ENCODE measurements at places on chromosomes 1 and 21. TPM values are rescaled to one million over a fixed set of nuclear protein-coding genes. Genes with fewer than 3 reads are reported as not detected.

- DNase-seq, result no peak
Observed at GRCh38 chr1:229410692-229411433, 23.0 kb downstream of the ACTA1 start.

DNA sequence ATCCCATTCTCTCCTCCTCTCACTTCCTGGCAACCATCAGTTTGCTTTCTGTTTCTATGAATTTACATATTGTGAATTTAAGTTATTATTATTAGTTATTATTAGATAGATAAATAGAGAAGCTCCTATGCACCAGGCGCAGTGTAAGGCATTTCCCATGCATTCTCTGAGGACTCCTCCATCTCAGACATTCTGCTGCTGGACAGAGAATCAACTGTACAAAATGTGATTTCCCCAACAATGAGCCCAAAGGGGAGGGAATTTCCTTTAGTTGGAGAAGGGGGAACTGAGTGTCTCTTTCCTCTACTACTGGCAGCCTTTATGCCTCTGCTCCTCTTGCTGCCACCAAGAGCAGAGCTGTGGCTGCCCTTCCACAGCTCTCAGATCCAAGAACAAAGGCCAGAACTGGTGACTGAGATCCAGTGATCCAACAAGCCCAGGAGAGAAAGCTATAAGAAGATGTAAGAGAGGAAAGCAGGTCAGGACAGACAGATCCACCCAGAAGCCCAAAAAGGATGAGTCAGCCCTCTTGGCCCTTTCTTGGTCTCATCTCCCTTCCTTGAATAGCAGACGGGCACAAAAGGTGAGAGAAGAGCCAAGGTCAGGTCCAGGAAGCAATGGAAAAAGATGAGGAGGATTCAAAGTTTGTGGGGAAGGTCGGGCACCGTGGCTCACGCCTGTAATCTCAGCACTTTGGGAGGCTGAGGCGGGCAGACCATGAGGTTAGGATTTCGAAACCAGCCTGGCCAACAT is 3.5 kb upstream of the IVL start:
- DNase-seq, result no peak

DNA sequence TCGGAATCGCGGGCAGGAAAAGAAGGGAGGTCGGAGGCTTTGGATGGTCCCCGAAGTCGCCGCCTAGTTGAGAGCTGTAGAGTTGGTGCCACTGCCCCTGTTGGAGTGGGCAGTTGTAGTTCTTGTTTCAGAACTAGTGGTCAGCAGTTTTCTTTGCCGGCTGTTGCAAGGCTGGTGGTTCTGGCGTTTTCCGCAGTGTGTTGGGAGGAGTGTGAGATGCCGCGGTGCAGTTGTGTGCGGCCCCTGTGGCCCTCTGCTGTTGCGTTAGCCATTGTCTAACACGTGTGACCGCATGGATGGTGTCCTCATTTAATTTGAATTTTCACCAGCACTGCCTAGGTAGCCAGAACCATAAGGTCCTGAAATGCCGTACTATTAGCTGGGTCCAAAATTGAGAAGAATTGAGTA is 1.4 kb downstream of the ARF1 start:
- DNase-seq, result no peak

- DNase-seq, result peak; percentile 30
Observed at GRCh38 chr1:63557365-63557987, 34.2 kb downstream of the EFCAB7 start.

MTARC2 gene
- total RNA-seq, result 4.1 TPM

RNPC3 gene
- 18.9 TPM for total RNA-seq

C1orf94 gene
- total RNA-seq, result not detected

- no peak for DNase-seq
Observed at GRCh38 chr21:30758306-30758705, 3.1 kb upstream of the KRTAP21-1 start.

S100A7A gene
- not detected for total RNA-seq

INAVA gene
- total RNA-seq, result 50.4 TPM

- no peak for DNase-seq
Observed at GRCh38 chr1:38371505-38371844, 324.9 kb upstream of the POU3F1 start.

ITLN2 gene
- not detected for total RNA-seq

- DNase-seq, result no peak
Observed at GRCh38 chr1:26283871-26284596, 4.1 kb downstream of the SH3BGRL3 start.

DNA sequence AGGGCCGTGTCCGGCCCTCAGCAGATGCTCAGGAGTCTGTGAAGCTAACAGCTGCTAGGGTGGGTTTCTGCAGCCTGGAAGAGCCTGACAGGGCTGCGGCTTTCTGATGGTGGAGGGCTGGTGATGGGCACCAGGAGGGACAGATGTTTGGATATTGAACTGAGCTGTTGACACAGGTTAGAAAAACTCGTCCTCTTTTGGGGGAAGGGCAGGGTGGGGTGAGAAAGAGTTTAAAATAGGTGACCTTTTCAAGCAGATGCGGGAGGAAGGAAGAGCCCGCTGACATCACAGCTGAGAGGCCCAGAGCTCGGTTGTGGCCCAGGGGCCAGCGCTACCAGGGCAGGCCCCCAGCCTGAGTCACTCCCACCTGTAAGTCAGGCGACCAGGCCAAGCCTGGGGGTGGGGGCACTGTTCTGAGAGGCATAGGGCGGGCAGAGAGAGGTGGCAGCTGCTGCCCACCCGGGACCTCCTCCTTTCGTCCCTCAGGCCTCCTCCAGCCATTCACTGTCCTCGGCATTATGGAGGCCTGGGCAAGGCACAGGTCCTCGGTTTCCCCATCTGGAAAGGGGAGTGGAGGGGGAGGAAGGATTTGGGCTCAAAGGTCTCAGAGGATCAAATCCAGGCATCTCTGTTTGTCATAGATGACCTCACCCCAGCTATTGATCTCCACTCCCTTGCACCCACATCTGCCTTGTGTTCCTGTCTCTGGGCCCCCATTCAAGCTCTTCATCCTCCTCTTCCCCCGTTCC is 32.3 kb upstream of the ID3 start:
- no peak for DNase-seq

DOCK7 gene
- 92.0 TPM for total RNA-seq

- DNase-seq, result no peak
Observed at GRCh38 chr1:67338642-67339041, 31.0 kb downstream of the IL12RB2 start.

- DNase-seq, result no peak
Observed at GRCh38 chr1:182587666-182588499, 1.2 kb downstream of the RNASEL start.

DNA sequence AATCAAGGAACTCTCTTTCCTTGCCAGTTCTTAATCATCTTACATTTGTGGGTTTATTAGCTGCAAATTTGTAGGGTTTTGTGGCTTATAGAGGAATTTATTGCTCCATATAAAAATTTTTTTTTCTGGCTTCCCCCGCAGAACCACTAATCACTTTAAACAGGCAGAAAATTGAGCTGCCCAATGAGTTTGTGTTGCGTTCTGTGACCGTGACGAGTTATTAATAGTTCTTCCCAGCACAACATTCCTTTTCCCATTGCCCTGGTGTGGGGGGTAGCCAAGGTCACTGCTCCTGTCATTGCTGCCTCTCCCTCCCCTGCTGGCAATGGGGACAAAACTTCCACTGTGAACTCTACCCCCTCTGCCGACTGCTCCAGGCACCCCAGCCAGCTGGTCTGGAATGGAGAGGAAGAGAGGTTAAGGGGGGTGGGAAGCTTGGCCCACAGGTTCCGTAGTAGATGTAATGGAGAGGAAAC is 55.1 kb downstream of the UBE2T start:
- DNase-seq, result no peak

MAB21L3 gene
- not detected for total RNA-seq

DDR2 gene
- total RNA-seq, result 2.6 TPM

HECTD3 gene
- 29.3 TPM for total RNA-seq

DNA sequence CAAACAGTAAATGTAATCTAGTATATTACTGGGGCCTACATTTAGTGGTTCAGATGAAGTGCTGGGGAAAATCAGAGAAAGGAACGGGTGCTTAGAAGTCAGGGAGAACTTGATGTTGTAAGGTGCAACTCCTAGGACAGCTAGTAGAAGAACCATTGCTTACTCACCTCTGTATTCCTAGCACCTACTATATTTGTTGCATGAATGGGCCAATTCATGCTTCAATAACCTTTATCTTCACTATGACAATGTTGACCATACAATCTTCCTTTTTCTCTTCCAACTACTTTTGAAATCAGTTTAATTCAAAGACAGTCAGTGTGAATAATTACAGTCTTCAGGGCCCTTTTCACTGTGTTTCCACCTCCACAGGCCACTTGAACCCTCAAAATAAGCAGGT is 125.0 kb upstream of the DMRTA2 start:
- DNase-seq, result no peak

DNA sequence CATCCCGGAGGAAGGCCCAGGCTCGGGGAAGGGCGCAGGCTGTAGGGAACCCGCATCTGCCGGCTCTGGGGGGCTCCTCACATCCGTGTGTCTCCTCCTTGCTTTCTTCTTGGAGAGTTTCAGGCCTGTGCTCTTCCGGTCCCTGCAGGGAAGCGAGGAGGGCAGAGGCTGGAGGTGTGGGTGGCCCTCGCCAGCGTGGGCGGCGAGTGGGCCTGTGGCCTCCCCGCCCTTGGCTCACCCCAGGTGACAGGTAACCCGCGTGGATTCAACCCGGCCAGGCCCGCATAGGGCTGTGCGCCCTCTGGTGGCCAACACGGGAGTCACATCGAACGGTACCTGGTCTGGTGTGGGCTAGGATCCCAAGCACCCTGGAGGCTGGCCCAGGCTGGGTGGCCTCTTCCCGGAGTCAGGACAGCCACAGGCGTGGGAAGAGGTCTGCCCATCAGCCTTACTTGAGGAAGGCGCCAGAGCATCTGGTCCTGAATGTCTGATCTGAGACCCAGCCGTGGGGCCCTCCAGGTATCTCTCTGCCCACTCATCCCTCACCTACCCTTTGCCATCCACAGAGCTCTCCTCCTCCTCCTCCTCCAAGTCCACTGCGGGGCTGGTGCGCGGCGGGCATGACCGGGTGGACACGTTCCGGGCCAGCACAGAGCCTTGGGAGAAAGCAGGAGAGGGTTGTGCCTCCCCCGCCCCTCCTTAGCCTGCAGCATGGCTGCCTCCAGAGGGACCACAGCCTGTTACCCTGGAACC is 9.6 kb upstream of the TNFRSF25 start:
- peak; percentile 65 for DNase-seq

- DNase-seq, result no peak
Observed at GRCh38 chr1:9510130-9510529, 29.1 kb upstream of the SLC25A33 start.

DNA sequence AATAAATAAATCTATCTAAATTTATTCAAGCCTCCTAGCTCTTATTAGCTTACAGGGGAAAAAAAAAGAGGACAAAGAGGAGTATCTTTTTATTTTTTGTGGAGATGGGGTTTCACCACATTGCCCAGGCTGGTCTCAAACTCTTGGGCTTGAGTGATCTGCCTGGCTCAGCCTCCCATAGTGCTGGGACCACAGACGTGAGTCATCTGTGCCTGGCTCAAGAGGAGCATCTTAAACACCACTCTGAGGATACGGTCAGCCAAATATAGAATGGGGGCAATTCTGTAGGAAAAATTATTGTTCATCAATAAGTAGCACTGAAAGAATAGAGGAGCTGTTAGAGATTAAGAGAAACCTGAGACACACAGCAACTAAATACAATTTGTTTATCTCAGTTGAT is 24.1 kb downstream of the SLC45A3 start:
- no peak for DNase-seq

DNA sequence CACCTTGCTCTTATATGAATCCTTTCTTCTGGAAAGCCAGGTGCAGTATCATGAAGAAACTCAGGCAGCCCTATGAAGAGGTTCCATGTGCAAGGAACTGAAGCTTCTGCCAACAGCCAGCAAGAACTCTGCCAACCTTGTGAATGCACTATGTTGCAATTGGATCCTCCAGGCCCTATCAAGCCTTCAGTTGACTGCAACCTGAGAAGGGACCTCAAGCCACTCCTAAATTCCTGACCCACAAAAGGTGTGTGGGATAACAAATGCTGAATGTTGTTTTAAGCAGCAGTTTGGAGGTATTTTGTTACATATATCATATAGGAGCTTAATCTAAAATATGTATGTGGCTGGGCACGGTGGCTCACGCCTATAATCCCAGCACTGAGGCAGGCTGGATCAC is 84.0 kb downstream of the RERE start:
- no peak for DNase-seq

DNA sequence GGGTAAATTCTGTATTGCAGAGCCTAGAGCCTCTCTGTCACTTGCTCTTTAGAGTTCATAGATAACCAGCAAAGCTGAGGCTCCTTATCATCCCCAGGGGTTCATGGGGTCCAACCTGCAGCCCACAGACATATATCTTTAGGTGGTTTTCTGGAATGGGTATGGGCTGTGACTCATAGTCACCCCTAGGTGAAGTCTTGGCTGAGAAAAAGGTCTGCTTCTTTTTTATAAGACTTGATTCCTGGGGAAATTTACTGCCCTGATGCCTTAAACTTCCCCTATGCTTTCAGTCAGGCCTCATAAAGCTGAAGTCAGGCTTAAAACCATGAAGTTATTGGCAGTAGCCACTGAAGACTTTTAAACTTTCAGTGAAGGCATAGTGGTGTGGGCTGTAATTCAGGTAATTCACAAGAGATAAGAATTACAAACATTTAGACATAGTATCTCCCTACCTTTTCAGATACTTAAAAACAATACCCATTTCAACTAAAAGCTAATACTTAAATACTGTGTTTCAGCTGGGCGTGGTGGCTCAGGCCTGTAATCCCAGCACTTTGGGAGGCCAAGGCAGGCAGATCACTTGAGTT is 46.8 kb downstream of the MACO1 start:
- DNase-seq, result no peak

KRTAP12-2 gene
- total RNA-seq, result not detected

LRRC38 gene
- total RNA-seq, result not detected

TRNP1 gene
- 18.7 TPM for total RNA-seq

DNA sequence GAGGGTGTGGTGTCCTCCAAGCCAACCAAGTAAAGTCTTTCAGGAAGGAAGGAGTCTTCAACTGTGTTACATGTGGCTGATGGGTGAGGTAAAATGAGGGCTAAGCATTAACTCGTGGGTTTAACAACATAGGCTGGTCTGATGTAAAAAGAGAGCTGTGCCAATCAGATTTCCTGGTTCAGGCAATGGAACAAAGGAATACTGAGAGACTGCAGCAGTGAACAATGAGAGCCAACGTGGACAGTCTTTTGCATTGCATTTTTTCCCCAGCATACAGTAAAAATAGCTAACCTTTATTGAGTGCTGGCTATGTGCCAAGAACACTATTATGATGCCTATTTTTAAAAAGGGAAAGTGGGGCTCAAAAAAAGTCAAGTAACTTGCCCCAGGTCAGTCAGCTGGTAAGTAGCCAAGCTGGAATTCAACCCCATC is 31.1 kb downstream of the DLGAP3 start:
- no peak for DNase-seq
